Activated CD4-positive, alpha-beta memory T cell treated with anti-CD3 and anti-CD28 coated beads, Interleukin-2, amount 10 ng/mL, durations not matched to agents 7 days and 5 days (primary cell): ENCODE measurements at places on chromosomes 1 and 21.

DNA sequence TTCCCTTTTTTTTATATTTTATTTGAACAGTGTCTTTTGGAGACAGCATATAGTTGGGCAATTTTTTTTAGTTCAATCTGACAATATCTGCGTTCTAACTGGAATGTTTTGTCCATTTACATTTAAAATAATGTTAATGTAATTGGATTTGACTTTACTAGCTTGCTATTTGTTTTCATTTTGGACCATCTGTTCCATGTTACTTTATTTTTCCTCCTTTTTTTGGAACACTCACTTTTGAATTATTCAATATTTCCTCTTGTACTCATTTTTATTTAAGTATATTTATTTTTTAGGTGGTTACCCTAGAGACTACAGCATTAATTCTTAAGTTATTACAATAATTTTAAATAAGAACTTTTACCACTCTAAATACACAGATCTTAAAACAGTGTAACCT, 62.8 kb upstream of the C1orf87 start:
- DNase-seq, result no peak

GRCh38 chr1:185473186-185473585, 156.1 kb upstream of the IVNS1ABP start:
- no peak for DNase-seq

DNA sequence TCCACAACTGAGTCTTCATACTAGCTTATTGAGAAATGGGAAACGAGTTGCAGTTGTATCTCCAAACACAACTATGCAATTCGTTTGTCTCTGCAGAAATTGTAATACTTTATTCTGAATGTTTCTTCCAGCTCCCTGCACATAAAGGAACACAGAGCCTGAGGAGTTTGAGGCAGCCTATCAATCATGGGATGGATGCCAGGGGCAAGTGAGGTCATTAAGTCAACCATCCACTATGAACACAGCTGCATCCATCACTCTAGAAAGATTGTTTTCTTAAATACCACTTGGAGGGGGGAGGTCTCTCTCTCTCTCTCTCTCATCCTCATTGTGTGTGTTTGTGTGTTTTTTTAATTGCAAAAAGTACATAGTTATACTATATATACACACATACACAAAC, 2.9 kb upstream of the PSMB2 start:
- DNase-seq, result no peak

DNA sequence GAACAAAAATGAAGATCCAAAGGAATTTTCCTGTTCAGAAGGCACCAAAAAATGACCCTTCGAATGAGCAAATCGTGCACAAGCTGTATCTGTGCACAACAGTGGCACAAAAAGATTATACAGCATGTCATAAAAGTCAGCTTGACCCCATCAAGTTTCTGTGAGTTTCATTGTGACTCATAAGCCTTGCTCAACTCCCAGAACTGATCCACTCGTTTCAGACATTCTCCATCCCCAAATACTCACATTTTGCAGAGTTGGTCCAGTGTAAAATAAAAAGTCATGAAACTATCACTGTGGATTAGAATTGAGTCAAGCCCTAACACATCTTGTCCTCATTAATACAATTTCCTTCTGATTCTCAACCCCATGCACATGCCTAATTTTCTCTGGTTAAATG, 174.7 kb upstream of the PKN2 start:
- DNase-seq, result no peak

DNA sequence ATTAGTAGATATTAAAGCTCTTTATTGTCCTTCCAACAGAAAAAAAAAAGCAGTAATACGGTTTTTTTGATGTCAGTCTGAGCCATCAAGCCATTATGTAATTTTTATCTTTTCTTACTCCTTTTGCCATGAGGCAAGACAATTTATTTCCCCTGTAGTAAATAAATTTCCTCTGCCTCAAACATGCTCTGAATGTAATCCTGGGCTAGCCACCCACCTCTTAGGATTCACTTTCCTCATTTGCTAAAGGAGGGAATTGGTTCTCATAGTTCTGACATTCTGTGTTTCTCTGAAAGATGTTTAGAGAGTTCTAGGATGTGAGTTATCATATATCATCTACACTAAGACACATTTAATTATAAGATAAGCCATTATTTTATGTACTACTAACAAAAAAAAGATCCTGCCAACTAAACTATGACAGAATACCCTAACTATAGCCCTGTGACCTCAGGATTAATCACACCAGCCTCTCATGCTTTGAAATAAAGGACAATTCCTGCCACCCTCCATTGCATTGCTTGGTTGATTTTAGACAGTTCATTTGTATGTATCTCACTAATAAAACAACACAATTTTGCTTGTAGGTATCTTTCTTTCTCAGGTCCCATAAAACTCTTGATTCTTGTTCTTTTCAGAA, 34.0 kb upstream of the RAP1A start:
- DNase-seq, result no peak

- no peak for DNase-seq
Measured at GRCh38 chr1:21414015-21414414, 25.9 kb upstream of the NBPF3 start.

- DNase-seq, result no peak
Measured at GRCh38 chr1:234469376-234469775, 9.6 kb downstream of the TARBP1 start.

DNA sequence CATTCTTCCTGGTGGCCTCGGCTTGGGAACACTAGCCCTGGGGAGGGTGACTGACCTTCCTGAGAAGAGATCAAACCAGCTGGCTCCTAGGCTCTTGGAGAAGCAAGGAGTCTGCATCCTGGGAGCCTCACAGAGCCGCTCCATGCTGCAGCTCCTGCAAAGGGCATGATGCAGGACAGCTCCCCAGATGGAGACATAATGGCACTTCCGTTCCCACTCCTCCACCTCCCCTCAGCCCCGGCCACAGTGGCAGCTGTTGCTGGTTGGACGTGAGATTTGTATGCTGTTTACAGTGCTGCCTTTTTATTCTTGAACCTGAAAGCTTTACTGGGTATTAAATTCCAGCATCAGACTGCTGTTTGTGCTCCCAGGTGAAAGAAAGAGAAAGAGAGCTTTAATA, 83.7 kb upstream of the CTTNBP2NL start:
- DNase-seq, result no peak

DNA sequence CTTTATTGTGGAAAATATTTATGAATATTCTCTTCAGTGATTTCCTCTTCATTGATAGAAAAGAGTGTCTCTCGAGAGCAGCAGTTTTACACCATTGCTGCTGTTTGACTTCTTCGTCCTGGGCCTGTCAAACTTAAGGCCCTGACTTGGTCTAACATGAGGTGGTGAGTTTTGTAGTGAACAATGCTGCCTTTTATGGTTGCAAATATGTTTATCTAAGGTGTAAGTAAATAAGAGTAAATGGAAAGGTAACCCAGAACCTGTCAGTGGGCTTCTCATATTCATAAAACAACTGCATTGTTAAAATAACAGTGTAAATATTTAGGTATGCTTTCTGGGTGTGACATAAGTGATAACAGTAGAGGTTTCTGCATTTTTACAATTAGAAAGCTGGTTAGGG, 62.8 kb upstream of the SCCPDH start:
- no peak for DNase-seq

DNA sequence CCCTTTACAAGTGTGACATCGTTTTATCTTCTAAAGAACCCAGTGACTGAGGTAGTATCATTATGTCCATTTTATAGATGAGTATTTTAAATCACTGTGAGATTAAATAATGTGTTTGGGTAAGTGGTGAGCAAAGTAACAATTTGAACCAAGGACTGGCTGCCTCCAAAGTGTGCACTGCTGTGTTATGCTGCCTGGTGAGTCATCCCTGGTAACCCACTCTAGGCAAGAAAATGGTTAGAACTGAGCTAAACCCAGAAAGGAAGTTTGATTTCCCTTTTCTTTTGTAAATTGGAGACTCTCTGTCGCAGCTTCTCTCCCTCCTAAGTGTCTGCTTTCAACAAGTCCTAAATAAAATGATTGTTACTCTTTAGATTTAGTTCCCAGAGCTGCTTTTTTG, 342.8 kb upstream of the KAZN start:
- no peak for DNase-seq

DNA sequence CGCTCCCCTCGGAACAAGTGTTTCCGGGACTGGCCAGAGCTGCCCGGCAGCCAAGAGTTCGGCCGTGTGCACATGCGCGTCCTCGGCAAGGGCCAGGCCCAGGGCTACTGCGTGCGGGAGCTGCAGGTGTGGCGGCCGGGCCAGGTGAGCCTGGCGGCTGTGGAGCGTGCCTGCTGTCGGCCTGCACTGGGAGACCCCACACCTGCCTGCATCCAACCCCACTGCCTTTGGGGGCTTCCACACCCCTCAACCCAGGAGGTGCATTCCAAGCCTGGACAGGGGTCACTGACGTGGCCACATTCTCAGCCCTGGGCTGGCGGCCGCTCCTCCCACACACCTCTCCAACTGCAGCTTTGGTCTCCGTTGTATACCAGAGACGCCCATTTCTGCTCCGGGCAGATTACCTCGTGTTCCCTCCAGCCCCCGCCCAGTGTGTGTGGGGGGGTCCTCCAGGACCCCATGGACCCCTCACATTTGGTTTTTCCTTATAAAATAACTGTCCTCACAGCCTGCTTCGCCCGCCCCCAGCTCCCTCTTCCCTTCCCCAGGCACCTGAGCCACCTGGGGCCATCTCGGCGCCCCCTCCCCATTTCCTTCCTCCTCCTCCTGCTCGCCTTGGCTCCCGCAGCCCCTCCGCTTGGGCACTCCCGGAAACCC, 6.1 kb downstream of the RNF223 start:
- DNase-seq, result no peak

DNA sequence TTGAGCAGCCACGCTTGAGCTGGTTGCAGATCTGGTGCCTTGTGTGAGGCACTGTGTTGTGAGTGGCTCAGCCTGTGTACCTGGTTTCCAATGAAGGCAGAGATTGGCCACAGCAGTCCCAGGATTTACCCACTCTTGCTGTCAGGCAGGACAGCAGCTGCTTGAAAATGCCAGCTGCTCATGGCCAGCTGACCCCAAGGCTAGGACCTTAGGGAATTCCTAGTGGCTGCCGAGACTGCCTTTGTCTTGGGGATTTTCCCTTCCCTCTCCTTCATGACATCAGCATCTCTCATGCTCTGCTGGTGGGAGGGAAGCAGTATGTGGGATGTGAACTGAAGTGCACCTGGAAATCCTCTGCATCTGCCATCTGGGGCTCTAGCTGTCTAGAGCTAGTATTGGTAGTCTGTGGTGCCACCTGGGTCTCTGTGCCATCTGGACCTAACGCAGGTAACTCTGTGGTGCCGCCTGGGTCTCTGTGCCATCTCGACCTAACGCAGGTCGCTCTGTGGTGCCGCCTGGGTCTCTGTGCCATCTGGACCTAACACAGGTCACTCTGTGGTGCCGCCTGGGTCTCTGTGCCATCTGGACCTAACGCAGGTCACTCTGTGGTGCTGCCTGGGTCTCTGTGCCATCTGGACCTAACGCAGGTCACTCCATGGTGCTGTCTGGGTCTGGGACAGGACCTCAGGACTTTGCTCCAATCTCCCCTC, 3.8 kb upstream of the LRRC47 start:
- DNase-seq, result no peak

DNA sequence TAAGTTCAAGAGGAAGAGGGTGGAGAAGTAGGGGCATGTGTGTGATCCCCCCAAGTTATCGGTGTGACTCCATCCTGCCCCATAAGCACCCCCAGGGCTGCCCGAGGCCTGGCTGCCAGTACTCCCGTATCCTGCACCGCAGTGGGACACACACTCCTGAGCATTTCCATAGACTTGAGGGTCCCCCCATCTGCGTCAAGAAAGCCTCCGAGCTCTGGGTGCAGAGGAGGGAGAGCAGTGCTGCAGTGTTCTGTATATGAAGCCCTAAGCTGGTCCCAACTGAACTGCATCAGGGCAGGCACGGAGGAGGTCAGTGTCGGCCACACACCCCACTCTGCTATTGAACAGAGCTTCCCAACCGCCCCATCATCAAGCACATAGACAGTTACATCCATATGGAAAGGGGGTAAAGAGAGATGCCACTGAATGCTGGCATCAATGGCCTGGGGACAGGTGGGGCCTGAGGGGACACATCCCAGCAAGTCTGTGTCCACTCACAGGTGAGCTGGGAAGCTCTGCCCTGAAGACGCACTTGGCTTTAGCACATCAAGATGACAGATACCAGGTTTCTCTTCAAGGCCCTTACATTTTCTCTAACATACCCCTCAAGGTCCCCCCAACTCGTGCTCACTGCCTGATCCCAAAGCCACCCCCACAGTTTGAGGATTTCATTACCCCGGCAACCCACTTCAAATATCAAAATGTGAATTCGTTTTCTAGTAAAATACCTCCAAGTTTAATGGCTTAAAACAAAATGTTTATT, 64.3 kb downstream of the EVA1C start:
- DNase-seq, result no peak

DNA sequence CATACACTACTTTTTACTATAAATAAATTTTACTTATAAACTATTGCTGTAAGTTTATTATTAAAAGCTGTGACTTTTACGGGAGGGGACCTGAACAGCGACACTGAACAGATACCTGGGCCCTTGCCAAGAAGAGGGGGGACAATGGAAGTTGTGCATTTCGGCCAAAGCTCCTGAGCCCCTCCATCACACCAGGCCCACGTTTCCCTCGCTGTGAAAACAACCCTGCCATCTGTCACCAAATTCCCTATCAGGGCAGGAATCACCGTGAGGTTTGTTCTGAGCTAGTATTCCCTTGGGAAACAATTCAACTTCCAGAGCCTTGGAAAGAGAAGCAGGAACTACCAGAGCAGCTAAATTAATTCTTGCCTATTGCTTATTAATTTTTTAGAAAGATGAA, 37.0 kb downstream of the VTCN1 start:
- no peak for DNase-seq

DNA sequence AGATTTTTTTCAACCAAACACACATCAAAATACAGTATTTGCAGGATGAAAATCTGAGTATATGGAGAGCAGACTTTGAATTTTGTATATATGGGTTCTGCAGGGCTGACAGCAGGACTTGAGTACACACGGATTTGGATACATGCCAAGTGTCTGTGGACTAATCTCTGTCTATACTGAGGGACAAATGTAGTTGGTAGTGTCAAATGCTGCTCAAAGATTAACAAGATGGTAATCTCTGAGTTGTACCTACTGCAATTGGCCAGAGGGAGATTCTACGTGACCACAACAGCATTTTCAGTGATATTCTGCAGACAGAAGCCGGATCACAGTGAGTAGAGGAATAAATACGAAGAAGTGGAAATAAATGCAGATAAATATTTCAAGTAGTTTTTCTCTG, 43.4 kb downstream of the SHCBP1L start:
- no peak for DNase-seq

DNA sequence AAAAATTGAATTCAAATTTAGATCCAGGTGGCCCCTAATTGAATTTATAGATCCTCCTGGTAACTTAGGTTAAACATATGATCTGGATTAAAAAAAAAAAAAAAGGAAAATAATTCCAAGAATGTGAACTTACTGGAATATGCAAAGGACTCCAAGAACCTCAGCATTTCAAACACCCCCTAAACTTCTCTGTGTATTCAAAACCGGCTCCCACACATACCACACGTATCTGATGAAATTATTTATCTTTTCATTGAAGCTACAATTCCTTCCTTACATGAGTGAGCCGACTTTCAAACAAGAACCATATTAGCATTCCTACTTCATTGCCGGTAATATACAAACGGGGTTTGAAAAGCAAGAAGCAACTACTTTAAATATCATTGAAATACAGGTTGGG, 61.4 kb upstream of the FMN2 start:
- no peak for DNase-seq

GRCh38 chr1:26280333-26281042, 602 bp downstream of the SH3BGRL3 start:
- peak; percentile 54 for DNase-seq
